Jurkat, Clone E6-1 (cell line): ENCODE measurements at places on chromosomes 13 and 19.

GRCh38 chr19:54526972-54527371, 24.3 kb downstream of the LAIR2 start:
- no peak for DNase-seq

- peak; percentile 62 for DNase-seq
Observed at GRCh38 chr19:1082165-1082927, 12.8 kb downstream of the POLR2E start.

DNA sequence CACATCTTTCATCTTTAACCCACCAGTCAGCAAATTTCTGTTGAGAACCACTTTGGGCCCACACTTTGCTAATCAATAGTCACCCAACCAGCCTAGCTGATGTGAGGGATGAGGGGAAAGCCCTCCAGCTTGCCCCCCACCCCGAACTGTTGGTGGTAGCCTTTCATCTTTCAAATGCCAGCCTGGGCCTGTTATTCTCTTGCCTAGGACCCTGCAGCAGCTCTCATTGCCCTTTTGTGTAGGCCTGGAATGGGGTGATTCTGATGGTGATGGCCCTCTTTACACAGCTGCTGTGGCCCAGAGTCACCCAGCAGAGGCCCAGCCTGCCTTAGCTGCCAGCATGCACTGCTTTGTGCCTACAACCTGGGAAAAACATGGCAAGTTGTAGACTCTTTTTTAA, 294.5 kb downstream of the SLC7A1 start:
- DNase-seq, result no peak

GRCh38 chr13:38943231-38943630, 47.4 kb downstream of the STOML3 start:
- DNase-seq, result no peak

DNA sequence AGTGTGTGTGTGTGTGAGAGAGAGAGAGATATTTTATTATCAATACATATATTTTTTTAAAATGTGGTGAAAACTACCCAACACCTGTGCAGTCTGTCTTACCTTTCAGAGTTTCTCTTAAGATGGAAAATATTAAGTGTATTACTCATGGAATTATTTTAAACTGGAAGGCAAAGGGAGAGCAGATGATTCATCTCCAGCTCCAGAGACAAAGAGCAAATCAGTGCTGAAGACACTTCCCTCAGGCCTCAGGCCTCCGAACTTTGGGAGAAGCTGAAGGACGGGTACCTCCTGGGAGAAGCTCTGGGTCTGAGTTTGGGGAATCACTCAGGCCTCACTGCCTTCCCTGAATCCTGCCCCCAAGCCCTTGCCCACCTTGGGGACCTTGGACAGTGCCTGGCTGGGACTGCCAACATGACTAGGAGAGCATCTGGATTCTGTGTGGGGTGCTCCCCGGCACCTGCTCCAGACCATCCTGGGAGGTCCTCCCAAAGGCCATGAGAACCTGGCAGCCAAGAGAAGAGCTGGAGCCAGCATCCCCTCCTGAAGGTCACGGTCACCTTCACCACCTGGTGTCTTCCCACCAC, 170.4 kb upstream of the UBL3 start:
- DNase-seq, result no peak

DNA sequence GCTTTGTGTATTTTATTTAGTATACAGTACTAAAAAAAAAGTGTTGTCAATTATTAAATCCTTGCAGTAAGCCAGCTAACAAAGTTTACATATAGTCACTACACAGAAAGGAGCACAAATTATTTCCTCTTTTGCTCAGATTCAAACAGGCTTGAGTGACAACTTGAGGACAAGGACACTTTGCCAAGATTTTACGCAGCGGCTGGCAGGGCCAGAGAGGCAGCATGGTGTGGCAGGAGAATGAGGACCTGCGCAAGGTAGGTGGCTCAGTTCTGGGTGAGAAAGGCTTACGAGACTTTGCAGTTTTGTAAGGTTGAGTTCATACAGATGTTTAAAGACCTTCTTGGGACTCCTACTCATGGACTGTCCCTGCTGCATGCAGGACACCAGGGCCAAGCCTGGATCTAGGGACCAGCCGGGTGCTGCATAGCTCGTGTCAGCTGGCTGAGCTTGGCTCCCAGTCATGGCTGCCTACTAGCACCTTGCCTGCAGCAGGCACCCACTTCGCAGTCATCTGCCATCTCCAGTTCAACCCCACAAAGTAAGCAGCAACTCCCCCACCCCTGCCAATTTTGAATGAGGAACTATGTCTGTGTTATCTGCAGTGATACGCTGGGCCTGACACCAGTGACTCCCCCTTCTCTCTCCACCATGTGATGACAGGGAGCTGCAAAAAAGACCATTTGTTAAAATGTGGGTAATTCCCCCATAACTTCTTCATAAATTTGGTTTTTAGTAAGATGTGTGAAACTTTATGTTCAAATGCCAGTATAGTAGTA, 3.7 kb upstream of the TUBA3C start:
- no peak for DNase-seq

GRCh38 chr13:21817878-21818277, 147.0 kb downstream of the FGF9 start:
- DNase-seq, result no peak

DNA sequence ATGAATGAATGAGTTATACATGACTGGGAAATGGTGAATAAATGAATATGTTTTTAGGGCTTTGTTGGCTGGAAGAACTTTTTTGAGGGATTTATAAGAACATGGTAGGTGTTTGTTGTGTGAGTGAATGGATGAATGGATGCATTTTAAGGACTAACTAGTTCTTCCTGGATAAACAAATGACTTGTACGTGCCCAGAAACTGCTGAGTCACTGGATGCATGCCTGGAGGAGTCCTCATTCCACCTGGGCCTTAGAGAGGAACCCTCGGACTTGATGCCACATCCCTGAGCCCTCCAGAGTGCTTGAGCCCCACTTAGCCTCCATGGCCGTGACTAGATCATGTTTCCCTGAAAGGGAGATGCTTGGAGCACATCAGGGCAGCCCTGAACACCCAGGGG, 153.4 kb downstream of the DPF1 start:
- DNase-seq, result no peak

DNA sequence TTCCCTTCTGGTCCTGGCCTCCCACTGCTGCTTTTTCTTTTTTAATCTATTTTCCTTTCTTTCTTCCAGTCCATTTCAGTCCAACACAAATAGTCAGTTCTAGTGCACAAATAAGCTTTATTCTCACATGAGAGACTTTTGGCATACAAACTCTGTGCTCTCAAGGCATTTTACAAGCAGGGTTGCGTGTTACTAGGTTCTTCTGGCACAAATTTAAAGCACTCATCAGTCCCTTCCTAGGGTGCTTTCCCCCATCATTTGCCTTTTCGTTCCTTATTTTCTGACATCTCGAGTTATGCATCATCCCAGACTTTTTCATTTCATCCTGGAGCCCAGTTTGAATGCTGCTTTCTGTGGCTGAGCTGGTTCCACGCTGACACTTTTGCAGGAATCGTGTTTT, 29.8 kb upstream of the IL17D start:
- no peak for DNase-seq

- DNase-seq, result no peak
Observed at GRCh38 chr13:111411151-111411858, 90.9 kb downstream of the TEX29 start.

GRCh38 chr19:17455308-17456123, 5.2 kb downstream of the NXNL1 start:
- no peak for DNase-seq

DNA sequence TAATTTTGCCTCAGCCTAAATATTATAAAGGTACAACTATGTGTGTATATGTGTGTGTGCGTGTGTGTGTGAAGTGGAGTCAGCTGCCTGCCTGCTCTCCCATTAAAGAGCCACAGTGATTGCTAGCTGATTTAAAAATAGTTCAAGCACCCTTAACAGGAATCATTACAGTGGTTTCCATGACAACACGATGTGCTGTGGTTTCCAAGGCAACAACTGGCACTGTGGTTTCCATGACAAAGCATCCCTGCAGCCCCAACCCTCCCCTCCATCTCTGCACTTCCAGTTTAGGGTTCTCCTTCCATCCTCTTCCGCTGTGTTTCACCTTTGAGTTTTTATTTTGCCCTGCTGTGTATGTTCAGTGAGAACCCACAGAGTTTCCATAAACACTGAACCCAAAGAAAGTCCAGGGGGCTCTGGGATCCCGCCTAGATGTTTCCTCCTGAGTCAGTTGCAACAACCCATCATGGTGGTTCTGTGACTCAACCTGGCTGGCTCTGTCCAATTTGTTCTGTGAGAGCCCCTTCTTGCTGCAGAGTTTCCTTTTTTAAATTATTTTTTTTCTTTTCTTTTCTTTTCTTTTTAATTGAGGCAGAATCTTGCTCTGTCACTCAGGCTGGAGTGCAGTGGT, 7.1 kb upstream of the PNMA8A start:
- DNase-seq, result peak; percentile 55

- no peak for DNase-seq
Observed at GRCh38 chr13:91101381-91101780, 246.1 kb upstream of the MIR17HG start.

GRCh38 chr13:53782488-53782961, 753.9 kb downstream of the OLFM4 start:
- peak; percentile 42 for DNase-seq
